ENCODE measurements at places on chromosomes 13 and 19.

GRCh38 chr13:89695343-89696257, 1651.9 kb upstream of the MIR17HG start:
- no peak overlapping the region for H3K4me3 ChIP-seq
- no peak overlapping the region for H3K27ac ChIP-seq
- peak; percentile 67 for DNase-seq
- peaks cover 27% of the 10 kb centered on the region for H3K4me1 ChIP-seq
- no peaks in the 10 kb centered on the region for H3K27me3 ChIP-seq

- H3K27me3 ChIP-seq: no peaks in the 10 kb centered on the region
- H3K27ac ChIP-seq: no peak overlapping the region
- DNase-seq: no peak
- peaks cover 9% of the 10 kb centered on the region for H3K4me1 ChIP-seq
- H3K36me3 ChIP-seq: peaks cover 18% of the 10 kb centered on the region
These were observed 22.0 kb downstream of the NDFIP2 start for GRCh38 chr13:79502859-79503468.

- H3K4me1 ChIP-seq: no peaks in the 10 kb centered on the region
- no peak overlapping the region for H3K4me3 ChIP-seq
- H3K27me3 ChIP-seq: no peaks in the 10 kb centered on the region
These were observed 7.9 kb upstream of the GGACT start for GRCh38 chr13:100596516-100596915.

GRCh38 chr19:3224346-3225168, at the start of gene CELF5:
CELF5 (plus strand) TSS chr19:3224661; CDS start chr19:3224740, 79 bp downstream.
- H3K27me3 ChIP-seq: peaks cover 44% of the 10 kb centered on the region
- H3K27ac ChIP-seq: no peak within 1 kb of the TSS
- DNase-seq: peak; percentile 58
- H3K4me3 ChIP-seq: no peak within 1 kb of the TSS
- H3K4me1 ChIP-seq: no peaks in the 10 kb centered on the region
- no peaks in the 10 kb centered on the region for H3K36me3 ChIP-seq
